ENCODE measurements at places on chromosomes 16 and 17. TPM values are rescaled to one million over a fixed set of nuclear protein-coding genes. Genes with fewer than 3 reads are reported as not detected.

TNFSF13 gene
- 13.2 TPM for polyA plus RNA-seq

SMPD3 gene
- 1.3 TPM for polyA plus RNA-seq

IL32 gene
- 23.4 TPM for polyA plus RNA-seq

GRCh38 chr17:16906680-16907079 lies 65.2 kb downstream of the TNFRSF13B start:
- no peak for DNase-seq

SMIM36 gene
- polyA plus RNA-seq: 0.05 TPM

DNASE1L2 gene
- 0.93 TPM for polyA plus RNA-seq

C16orf74 gene
- polyA plus RNA-seq: 1.9 TPM

CLEC10A gene
- 0.47 TPM for polyA plus RNA-seq

GRCh38 chr17:8732406-8733085 lies 12.1 kb downstream of the CCDC42 start:
- DNase-seq: no peak

FOXL1 gene
- polyA plus RNA-seq: 13.9 TPM

ELAC2 gene
- 75.4 TPM for polyA plus RNA-seq

DNA sequence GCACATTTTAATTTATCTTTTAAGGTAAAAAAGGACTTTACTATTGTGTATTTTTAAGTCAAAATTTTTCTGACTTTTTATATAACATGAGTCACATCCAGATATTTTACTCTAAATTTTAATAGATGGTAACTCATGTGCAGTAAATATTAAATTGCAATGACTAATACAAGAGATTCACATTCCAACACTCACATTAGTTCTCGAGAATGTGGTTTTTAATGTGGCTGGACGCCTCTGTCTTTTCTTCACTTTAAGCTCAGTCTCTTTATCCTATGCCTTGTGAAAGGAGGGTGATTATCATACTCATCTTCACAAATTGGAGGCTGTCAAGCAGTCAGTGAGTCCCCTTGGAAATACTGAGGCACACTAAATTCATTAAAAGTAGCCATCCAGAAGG lies 315.6 kb downstream of the HS3ST3B1 start:
- DNase-seq: no peak

- no peak for DNase-seq
Measured at GRCh38 chr16:85175724-85176233, 63.5 kb upstream of the CIBAR2 start.

GRCh38 chr17:75552425-75553294 lies 27.2 kb downstream of the LLGL2 start:
- DNase-seq: no peak

DNA sequence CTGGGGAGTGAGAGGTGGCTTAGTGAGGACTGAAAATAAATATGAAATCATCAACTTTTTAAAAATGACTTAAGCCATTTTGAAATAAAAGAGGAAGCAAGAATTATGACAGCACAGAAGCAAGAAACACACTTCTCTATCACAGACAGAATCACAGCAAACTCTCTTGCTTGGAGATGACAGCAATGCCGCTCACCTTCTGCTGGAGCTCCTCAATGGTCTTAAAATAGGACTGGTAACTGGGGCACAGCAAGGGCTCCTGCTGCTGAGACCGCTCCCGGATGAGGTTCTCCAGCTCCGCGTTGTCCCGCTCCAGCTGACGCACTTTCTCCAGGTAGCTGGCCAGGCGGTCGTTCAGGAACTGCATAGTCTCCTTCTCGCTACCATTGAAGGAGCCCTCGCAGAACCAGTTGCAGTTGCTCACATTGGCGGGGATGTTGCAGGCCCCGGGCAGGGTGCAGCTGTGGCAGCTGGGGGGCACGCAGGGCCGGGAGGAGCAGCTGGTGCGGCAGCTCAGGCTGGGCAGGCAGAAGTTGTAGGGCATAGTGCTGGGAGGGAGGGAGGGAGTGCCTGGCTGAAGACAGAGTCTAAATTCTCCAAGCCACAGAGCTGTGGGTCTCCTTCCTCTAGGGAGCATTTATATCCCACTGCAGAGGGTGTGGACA lies at the start of gene KRT31:
Gene KRT31 (minus strand): TSS at position 613 of the 665 bp plus-strand sequence. CDS start 69 bp downstream, at position 544.
- DNase-seq: no peak

GRCh38 chr16:85491798-85492294 lies 121.3 kb upstream of the GSE1 start:
- no peak for DNase-seq

DNA sequence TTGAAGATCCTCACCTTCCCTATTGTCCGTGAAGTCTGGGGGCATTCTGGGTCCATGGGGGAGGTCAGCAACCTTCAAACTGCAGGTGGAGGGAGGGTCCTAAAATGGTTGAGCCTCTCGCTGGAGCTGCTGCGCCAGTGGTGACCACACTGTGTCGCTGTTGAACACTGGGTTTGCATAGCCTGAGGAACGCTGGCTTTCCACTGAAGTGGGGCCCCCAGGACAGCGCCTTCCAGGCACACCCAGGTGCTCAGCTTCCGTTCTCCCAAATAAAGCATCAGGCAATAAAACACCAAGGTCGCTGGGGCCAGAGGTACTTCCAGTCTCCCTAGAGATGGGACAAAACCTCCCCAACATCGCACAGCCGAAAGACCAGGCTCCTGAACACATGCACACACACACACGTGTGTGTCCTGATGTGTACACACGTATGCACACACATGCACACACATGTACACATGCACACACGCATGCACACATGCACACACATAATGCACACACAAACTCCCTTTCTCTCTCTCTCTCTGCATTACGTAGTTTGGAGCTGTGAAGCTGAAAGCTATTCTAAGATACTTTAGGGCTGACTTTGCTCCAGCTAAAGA lies 120.6 kb downstream of the IRF8 start:
- DNase-seq: no peak

DNA sequence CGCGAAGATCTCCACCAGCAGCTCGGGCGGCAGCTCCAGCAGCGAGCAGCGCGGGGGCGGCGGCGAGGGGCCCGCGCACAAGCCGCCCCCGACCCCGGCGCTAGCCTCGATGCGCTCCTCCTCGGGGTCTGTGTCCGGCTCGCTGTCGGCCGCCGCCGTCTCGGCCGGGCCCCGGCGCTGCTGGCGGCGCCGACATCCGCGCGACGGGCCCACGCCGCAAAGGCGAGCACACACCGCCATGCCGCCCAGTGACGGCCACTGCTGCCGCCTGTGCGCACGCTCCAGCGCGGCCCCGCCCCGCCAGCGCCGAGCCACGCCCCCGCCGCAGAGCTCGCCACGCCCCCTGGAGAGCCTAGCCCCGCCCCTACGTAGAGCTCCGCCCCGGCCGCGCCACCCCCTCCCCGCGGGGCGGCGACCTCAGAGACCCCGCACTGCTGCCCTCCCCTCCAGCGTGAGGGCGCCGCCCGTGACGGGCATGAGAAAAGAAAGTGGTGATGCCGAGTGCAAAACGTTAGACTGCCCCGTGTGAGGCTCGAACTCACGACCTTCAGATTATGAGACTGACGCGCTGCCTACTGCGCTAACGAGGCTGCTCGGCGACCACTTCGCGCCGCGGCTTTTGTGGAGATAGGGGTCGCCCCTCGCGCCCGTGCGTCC lies at the start of gene FBXO31:
Gene FBXO31 (minus strand): TSS at position 272 of the 657 bp plus-strand sequence. CDS start 32 bp downstream, at position 240.
- peak; percentile 87 for DNase-seq

- no peak for DNase-seq
Measured at GRCh38 chr16:89366561-89367537, 123.5 kb downstream of the ANKRD11 start.

- no peak for DNase-seq
Measured at GRCh38 chr16:502179-502943, 25.2 kb upstream of the CAPN15 start.

DNA sequence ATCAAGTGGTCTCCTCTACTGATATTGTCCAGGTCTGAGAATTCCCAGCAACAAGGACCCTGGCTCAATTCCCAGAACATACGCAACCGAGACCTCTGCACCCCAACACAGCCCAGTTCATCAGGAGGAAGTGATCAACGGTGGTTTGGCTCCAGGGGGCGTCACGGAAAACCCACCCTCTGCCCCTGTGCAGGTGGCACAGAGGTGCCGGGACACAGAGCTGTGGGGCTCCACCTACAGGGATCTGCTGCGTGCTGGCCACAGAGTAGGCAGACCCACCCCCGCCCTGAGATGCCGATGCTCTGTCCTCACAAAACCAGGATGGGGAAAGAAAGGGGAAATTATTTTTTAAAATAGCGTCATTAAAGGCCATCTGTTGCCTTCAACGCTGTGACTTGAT lies 69.6 kb downstream of the LMF1 start:
- no peak for DNase-seq

DNA sequence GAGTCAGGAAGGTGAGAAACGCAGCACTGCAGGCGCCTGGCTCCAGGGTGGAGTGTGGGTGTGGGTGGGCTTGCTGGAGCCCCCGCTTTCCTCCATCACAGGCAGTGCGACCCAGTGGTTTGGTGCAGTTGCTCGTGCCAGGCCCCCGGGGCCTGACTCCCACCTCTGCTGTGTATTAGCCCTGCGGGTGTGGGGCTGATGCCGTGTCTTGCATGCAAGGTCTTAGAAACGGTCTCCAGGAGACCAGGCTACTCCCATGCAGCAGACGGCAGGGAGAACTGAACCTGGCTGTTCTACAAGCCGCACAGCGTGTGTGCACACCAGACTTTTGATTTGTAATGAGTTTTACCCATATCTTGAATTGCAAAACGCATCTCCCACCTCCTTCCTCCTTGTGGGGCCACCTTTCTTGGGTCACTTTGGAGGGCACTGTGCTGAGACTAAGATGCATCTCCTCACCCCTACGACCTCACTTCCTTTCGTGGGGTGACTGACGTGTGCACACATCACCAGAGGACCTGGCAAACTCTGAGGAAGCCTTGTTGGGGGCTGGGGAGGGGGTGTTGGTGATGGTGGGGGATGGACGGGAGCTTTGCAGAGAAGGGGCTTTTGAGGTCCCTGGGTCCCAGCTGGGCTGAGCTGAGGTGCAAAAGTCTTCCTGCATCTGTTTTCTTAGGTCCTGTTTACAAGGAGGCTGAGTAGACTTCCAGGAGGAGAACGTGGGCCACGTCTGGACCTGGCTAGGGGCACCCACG lies 101.8 kb upstream of the TNRC6C start:
- DNase-seq: no peak

- peak; percentile 1 for DNase-seq
Measured at GRCh38 chr17:69093279-69093789, 32.6 kb upstream of the ABCA9 start.

UMOD gene
- polyA plus RNA-seq: 163 TPM

DNA sequence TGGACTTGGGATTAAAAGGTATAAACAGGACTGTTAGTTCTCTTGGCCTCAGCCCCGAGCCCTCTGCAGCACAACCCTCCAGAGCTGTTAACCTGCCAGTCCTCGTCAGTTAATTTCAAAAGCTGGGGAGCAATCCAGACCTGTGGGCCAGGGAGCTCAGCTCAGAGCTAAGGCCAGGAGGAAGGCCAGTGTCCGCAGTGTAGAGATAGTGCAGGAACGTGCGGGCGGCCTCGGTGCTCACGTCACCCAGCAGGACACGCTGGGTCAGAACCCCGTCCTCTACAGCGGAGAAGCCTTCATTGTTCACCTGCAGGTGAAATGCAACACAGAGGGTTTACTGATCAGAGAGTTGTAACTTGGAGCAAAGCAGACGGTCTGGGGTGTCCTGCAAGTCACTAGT lies 15.4 kb upstream of the NLRC3 start:
- no peak for DNase-seq

ARMC7 gene
- polyA plus RNA-seq: 14.0 TPM

DNA sequence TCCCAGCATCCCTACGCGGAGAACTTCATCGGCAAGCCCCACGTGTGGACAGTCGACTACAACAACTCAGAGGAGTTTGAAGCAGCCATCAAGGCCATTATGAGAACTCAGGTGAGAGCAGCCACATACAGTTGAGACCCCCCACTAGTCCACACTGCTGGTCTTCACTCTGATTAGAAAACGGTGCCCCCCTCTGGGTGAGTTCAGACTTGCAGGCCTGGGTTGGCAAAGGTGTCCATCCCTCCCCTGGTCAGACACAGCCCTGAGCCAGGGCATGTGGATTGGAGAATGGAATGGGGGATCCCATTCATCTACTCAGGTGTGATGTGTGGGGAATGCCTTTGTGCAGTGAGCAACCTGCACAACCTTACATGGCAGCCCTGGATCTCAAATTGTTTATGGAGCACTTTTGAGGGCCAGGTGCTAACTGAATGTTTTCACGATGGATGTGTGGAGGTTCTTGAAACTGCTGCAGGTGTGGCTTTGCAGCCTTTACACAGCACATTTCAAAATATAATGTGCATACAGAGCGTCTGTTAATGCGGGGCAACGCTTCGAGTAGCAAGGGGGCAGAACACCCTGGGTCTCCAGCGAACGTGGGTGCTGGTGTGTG lies 72.6 kb downstream of the MGAT5B start:
- DNase-seq: no peak

DNA sequence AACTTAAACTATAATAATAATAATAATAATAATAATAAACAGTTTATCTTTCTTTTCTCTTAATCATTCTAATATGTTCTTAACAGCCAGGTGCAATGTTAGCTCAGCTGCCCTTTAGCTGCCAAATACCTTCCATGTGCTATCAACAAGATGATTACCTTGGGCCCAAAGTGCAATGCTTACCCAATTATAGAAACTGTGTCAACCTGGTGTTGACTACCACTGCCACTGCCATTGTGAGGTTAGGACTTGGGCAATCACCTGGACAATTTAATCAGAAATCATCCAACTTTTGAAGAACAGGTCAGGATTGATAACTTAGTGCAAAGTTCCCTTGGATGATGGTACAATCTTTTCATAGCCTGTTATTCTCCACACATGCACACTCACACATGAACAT lies 371.8 kb upstream of the SALL1 start:
- no peak for DNase-seq

- DNase-seq: no peak
Measured at GRCh38 chr16:924806-925205, 46.0 kb downstream of the LMF1 start.

GRCh38 chr16:86886651-86887050 lies 308.3 kb downstream of the FOXL1 start:
- DNase-seq: no peak

TMEM106A gene
- 27.8 TPM for polyA plus RNA-seq

PARN gene
- 43.5 TPM for polyA plus RNA-seq

DNA sequence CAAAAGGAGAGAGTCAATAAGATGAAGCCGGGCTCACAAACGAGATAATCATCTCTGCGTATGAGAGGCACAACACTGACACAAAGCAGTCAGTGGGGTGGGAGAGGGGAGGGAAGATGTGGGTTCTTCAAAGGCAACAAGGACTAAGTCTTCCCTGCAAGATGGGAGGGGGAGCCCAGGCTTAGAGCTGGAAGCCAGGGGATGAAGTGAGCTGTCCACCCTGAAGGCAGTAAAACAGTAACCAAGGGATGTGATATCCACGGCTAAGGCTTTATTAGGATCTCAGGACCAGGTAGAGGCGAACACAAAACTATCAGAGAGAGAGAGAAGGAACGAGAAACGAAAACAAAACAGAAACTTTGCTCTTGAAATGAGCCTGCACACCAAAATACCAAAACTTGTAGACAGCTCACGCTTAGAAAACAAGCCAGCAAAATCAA lies 115.9 kb downstream of the DYNLRB2 start:
- no peak for DNase-seq

- no peak for DNase-seq
Measured at GRCh38 chr17:63930951-63931575, 1.1 kb downstream of the CD79B start.

SLC2A4 gene
- polyA plus RNA-seq: 2.2 TPM

VKORC1 gene
- polyA plus RNA-seq: 58.1 TPM

LRRC37A gene
- 7.8 TPM for polyA plus RNA-seq

- DNase-seq: no peak
Measured at GRCh38 chr17:13569398-13570123, 32.2 kb downstream of the HS3ST3A1 start.

GUCY2D gene
- polyA plus RNA-seq: 0.45 TPM

SYT17 gene
- 12.2 TPM for polyA plus RNA-seq

CA7 gene
- polyA plus RNA-seq: 0.65 TPM

ESRP2 gene
- polyA plus RNA-seq: 33.5 TPM

Measured in left kidney (tissue), 8 donors.